ENCODE measurements at places on chromosomes 3 and 15.

GRCh38 chr3:9047452-9048346 is 84.4 kb upstream of the RAD18 start:
- no peak for DNase-seq

GRCh38 chr3:17583530-17583929 is 158.9 kb downstream of the TBC1D5 start:
- no peak for DNase-seq

- DNase-seq: no peak
These were observed 19.7 kb downstream of the B3GNT5 start for GRCh38 chr3:183272791-183273190.

DNA sequence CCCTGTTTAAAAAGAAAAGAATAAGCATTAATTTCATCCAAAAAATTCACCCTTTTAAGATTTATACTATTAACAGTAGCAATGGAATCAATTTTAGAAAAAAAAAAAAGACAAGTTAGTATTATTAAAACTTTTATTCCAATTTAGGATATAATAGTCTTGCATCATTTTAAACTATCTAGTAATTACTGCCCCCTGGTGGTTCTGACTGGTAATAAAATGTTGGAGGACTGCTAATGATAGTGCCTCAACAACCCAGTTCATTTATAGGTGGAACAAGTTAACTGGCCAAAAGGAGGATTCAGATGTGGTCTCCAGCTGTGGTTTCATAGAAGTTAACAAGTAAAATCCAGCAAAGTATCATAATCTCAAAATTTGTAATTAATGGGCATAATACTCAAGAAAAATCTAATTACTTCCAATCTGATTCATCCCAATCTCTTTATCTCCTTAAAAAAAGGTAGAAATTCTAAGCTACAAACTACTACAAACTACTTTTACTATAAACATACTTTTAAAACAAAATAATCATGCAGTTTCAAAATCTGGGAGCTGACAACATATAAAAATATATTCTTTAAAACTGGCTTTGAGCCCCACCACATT is 30.7 kb upstream of the WDR49 start:
- peak; percentile 61 for DNase-seq

GRCh38 chr15:83278191-83278590 is 6.3 kb downstream of the BNC1 start:
- DNase-seq: no peak

DNA sequence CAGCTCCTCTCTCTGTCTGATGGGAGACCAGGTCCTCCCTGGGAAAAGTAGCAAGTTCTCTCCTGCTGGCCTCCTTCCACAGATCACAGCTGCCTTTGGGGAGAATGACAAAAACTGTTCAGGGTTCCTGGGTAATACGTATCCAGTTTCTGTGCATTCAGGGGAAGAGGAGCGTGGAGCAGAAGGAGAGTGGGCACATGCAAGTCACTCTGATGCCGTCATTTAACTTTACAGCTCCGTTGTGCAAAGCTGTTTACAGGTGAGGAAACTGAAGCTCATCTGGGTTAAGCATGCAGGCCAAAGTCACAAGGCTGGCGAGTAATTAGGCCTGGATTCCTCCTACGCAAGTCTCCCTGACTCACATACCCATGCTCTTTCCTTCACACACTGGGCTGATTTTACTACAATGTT is 7.5 kb upstream of the TM4SF1 start:
- no peak for DNase-seq

DNA sequence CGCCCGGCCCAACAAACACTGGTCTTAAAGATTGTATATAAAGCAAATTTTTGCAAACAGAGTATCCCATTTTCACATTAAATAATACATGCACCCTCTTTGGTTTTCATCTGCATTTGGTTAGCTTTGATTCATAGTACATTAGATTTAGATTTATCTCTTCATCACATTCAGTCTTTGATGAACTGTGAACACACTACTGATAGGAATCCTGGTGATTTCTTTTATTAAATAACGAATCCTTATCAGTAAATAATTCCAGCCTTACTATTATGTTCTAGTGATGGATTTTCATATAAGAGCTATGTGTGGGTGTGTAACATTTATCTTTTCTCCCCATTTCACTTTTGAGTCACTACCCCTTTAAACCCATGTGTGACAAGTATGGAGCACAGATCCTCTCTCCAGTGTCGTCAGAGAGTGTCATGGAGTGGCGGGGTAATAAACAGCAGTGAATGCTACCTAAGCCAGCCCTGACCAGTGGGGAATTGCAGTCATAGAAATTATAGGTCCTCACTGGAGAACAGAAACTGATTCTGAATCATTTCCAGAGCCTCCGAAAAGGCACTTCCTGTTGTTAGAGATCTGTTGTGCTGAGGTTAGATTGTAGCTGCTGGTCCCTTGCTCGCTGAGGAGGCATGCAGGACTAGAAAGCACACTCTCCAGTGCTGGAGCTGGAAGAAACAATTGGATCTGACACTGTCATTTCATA is 22.0 kb downstream of the SLC7A14 start:
- no peak for DNase-seq

DNA sequence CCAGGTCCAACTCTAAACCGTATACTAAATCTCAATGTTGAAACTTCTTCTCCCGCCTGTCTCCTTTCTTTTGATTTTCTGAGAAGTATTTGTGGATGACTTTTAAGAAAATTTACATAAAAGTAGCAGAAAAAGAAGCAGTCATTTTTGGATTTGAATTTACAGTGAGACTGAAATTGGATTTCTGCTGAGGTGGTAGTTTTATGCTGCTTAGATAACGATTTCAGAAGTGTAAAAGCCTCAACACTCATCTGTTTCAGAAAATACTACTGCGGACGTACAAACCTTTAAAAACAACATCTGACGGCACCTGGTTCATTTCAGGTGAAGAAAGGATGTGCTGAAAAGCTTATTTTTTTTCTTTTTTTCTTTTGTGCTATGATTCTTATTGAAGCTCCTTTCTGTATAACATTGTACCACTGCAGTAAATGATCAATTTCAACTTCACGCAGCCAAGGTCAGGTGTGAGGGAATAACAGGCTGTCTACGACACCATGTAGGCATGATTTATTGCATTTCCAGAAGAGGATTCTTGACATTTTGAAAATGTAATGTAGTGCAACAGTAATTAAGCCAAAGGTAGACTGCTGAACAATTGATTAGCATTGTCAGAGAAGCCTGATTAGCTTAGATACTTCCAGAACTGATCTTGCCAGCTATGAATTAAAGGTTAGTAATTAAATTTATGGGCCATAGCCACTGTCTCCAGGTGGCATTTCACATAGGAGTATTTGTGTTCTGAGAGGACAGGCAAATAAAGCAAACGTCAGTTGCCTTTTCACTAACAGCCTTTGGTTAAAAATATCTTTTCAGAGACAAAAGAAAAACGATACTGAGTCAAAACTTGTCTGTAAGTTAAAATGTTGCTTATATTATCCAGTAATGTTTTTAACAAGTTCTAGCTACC is 134.6 kb upstream of the KBTBD8 start:
- no peak for DNase-seq

DNA sequence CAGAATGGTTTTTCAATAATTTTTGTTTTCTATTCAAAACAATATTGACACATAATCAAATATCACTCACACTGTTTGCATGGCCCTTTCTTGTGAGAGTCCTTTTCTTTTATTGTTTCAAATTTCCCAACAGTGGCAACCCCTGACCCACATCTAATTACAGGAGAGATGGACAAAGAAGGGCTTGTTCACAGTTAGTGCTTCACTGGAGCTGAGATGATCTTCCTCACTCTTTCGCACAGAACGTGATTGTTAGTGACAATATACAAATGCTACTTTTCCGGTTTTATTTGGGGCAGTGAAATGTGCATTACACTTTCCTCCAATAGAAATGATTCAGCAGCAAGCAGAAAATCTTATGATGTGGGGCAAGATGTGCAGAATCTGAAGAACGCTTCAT is 38.6 kb upstream of the TTC14 start:
- DNase-seq: no peak

DNA sequence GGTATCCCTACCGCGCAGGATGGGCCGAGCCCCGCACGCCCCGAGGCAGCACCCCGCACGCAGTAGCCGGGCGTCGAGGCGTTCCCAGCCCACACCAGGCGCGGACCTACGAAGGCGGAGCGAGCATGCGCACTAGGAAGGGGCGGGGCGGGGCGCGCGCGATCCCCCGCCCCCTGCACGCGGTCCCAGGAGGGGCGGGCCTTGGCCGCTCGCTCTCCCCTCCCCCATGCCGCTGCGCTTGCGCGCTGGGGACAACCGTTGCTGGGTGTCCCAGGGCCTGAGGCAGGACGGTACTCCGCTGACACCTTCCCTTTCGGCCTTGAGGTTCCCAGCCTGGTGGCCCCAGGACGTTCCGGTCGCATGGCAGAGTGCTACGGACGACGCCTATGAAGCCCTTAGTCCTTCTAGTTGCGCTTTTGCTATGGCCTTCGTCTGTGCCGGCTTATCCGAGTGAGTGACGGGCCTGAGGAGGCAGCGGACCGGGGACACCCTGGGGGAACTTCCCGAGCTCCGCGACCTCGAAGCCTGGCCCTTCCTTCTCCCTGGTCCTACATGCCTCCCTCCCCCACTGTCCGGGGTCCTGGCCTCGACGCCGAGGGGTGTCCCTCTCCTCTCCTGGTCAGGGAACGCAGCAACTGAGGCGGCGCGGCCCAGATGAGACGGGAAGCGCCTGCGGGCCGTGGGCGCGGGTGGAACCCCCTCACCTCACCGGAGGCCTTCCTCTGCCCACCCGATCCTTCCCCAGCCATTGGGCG is at the start of gene SPESP1:
Gene SPESP1 (plus strand): TSS at position 258 of the 755 bp plus-strand sequence. CDS start 129 bp downstream, at position 387.
- no peak for DNase-seq

DNA sequence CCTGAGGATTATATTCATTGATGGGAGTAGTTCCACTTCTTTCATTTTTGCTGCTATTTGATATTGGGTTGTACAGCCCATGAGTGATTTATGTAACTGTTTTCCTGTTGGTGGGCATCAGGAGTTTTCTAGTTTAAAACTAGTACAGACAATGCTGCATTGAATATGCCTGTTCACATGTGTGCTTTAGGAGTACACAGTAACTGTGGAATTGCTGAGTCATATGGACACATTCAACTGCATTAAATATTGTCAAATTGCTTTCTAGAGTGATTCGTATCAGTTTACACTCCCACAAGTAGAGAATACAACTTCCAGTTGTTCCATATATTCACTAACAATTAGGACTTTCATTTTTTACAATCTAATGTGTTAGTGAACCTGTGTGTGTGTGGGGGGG is 59.8 kb upstream of the THSD4 start:
- no peak for DNase-seq

DNA sequence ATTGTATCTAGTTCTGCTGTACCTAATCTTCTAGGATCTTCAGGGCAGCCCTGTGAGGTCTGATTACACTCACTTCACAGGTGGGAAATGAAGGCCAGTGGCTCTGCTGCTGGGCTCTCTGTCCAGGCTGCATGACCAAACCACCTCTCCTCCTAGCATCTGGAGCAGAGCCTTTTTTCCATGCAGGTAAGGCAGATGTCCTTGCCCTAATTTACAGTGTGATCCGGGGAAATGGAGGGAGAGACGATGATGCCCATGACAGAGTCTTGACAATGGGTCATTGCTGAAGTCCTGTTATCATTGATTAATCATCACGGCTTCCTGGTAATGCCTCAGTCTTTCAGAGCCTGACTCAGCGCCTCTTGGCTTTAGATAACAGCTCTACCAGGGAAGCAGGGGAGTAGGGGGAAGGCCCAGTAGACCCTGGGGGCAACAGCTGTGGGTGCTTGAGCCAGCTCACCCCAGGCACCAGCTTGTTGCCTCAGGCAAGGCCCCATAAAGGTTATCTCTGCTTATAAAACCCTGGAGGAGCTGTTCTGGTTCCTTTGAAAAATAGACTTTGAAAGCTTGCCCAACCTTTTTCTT is 153.4 kb downstream of the GABRG3 start:
- DNase-seq: no peak

GRCh38 chr15:71939981-71940588 is 129.7 kb downstream of the NR2E3 start:
- DNase-seq: no peak

DNA sequence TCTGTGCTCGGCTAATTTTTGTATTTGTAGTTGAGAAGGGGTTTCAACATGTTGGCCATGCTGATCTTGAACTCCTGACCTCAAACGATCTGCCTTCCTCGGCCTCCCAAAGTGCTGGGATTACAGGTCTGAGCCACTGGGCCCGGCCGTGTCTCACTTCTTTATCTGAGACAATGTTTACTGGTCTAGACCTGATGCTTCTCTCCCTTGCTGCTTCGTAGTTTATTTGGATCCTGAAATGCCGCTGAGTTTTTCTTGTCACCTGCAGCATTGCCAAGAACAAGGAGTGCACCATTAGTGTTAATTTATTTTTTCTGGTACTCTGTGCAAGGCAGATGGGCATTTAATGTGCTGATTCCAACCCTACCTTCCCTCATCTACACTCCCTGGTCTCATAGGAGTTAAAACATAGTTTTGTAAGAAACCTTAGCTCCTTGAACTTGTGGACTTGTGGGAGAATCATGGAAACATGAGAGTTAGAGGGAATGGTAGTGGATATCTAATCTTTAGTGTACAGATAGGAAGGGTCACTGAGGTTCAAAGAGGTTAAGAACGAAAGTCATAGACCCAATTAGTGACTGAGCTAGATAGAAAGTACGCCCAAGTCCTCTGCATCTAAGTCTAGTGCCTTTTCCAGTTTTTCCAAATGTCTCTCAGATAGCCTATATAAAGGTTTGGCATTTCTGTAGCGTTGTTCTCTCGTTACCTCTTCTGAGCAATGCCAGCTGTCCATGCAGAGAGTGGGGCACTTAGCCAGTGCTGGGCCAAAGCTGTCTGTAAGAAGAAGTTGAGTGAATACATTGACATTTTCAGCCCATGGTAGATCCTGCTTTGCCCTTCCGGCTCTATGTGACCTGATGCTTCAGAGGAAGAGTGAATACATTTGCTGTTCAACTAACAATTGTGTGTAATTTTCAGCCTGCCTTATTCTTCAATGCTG is 244.1 kb downstream of the LPP start:
- DNase-seq: no peak

DNA sequence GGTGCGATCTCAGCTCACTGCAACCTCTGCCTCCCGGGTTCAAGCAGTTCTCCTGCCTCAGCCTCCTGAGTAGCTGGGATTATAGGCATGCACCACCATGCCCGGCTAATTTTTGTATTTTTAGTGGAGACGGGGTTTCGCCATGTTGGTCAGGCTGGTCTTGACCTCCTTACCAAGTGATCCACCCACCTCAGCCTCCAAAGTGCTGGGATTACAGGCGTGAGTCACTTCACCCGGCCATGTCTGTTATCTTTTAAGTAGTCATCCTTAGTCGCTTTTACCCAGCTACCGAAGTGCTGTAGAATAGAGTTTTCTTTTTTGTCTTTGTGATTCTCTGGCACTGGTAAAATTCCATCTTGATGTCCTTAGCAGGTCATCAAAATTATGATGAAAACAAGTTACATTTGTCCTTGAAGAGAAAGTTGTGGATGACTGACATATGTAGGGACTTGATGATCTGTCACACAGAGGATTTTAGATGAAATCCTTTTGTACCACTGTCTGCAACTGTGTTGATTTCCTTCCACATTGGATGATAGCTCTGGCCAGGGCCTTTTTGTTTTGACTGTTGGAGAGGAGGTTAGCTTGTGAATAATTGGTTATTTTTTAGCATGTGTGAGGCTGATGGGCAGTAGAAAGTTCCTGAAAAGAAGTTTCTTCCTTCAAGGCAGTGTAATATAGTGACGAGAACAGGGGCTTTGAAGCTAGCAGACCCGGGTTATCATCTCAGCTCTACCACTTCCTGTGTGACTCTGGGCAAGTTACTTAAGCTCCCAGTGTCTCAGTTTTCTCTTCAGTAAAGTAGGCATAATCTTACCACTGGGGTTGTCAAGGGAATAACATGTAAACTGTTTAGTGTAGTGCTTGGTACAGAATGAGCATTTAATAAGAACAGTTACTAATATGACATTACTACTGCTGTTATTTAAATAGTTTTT is 18.8 kb downstream of the ATG7 start:
- no peak for DNase-seq

Data from prostate gland (tissue), 2 donors.